ENCODE measurements at places on chromosomes 16 and 17.
A peak's percentile ranks its signal among the peaks of the same experiment; 100 is the strongest.

DNA sequence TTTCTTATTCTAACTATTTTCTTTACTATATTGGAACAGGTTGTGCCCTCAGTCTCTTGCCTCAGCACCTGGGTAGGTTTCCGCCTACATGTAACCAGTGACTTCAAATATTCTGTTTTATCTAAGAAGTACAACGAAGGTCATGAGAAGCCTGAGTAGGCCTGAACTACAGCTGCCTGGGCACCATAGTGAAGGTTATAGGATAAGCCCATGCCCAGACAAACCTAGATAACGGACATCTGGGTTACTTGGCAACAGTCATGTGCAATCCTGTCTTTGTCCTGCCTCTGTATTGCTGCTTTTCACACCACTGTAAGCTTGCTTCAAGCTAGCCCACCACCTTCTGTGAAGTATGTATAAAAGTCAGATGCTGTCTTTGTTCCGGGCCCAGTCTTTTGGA, 25.4 kb upstream of the ARL4D start:
- no peak for DNase-seq

GRCh38 chr17:17856386-17856785, 19.6 kb upstream of the SREBF1 start:
- DNase-seq: peak; percentile 27

GRCh38 chr17:4541328-4542002, 13.7 kb downstream of the MYBBP1A start:
- DNase-seq: no peak

GRCh38 chr17:83081684-83082201, 2.3 kb downstream of the METRNL start:
- no peak for DNase-seq

GRCh38 chr17:17675925-17676534, 5.2 kb upstream of the RAI1 start:
- peak; percentile 39 for DNase-seq

DNA sequence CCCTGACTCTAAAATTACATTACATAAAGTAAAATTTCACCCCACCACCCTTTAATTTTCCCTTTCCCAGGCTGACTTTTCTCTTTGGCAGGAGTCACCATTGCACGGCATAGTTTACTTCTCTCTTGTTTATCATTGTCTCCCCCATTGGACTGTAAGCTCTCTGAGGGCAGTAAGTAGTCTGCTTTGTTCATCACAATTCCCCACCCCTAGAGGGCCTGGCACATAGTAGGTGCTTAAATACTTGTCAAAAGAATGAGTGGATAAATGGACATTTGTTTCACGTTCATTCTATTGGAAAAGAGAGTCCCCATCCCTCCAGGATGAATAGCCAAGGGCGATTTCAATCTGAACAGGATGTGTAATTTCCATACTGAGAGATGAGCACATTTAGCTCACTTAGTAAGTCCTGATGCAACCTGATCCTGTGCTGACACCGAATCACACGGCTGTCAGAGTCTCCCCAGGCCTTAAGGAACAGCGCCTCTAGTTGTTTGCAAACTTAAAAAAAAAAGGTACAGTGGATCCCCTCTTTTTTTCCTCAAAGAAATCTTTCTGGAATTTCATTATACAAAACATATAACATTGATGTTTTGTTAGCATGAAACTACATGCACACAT, 54.0 kb downstream of the AKAP1 start:
- peak; percentile 64 for DNase-seq

DNA sequence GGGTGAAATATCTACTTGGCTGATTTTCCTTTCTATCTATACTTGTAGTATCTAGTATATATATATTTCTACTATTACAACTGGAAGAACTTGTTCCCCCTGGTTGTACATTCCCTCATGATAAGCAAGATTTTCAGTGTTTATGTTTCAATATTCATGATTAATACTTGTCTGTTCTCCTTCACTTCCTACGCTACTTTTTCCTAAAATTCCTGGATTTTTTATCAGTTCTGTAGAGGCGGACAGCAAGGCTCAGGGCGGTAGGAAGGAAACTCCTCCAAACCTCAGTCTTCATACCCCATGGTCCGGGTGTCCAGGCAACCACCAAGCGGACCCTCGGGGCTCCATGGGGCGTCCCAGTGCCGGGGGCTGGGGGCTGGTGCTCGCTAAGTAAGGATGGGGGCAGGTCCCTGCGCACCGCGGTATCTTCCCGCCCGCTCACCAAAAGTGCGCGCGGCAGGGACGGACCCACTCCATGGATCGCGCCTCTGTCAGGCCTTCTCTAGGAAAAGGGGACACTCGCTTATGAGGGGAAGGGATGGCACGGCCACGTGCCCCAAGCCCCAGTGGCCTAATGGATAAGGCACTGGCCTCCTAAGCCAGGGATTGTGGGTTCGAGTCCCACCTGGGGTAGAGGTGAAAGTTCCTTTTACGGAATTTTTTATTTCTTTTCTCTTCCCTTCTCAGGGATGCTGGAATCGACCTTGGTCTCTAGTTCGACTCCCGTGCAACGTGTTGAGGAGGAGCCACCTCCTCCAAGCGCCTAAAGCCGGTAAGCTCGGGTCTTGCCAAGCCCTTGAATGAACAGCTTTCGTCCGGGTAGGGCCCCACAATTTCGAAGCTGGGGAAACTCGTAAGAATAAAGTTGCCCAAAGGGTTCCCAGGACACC, 13.2 kb downstream of the ATP5PD start:
- DNase-seq: peak; percentile 91

- no peak for DNase-seq
These were observed 3.9 kb downstream of the DPEP2 start for GRCh38 chr16:67995423-67995822.

GRCh38 chr16:80564394-80564793, 23.6 kb downstream of the DYNLRB2 start:
- no peak for DNase-seq

DNA sequence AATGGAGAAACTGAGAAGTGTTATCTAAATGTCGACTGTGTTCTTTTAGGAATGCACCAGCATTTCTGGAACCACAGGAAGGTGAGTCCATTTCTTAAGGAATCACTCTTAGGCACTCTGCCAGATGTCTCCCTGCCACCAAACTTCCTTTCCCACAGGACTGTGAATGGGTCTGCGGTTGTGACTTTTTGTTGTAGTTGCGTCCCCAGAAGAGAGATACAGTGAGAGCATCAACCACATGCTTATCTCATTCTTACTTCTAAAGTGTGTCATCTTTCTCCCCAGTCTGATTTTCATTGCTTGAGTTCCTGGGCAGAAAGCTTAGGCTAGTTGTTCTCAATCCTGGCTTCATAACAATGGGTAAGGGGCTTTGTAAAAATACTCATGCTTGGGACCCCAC, 13.4 kb downstream of the ITPRIPL2 start:
- no peak for DNase-seq

DNA sequence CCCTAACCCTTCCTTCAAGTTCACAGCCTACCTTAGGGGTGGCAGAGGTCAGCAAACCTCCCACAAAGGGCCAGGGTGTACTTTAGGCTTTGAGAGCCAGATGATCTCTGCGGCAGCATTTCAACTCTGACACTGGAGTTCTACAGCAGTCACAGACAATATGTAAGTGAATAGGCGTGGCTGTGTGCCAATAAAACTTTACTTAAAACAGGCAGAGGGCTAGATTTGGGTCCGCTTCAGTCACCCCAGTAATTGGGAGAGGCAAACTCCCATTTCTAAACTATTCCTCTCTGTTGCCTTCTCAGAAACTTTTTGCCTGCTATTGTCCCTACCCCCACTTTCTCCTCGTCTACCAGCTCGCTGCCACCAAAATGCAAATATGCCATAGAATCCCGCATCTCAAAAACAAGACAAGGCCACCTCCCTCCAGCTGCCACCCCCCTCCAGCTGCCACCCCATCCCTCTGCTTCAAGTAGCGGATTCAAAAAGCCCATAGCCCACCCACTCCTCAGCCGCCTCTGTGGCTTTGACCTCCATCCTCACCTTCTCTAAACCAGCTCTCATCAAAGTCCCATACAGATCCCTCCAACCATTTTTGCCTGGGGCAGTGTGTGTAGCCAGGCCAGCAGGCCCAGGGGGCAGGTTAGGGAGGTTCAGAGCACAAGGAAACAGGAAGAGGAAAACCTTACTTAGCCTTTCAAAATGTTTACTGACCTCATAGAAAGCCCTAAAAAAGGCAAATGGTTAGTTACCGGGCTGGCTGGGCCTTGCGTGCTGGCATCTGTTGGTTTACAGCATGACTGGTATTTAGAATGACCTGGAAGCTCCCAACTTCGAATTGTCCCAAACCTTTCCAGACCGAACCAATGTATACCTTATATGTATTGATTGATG, 19.9 kb upstream of the DNAH17 start:
- no peak for DNase-seq

DNA sequence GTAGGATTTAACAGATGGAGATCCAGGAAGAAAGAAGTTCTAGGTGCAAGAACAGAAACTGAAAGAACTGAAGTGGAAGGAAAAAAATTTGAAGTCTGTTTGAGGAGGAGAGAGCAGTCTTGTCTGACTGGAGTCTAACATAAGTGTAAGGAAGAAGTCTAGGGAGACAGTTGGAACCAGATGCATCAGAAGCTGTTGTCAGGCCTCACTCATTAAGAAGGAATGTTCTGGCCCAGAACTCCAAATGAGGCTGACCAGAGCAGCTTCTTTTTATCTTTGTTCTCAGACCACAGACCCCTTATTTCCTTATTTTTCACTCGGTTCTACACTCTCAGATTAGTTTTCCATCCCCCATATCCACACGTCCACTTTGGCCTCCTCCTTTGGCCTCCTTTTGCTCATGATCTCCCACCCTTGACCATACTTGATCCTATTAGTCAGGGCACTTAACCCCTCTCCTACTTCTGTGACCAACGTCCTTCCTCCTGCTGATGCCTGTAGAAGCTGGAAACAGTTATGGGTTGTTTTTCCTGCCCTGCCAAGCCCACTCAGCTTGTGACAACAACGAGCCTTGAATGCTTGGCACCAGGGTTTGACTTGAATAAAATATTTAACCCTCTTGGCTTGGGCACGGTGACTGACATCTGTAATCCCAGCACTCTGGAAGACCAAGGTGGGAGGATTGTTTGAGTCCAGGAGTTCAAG, 7.0 kb upstream of the MYH2 start:
- no peak for DNase-seq

DNA sequence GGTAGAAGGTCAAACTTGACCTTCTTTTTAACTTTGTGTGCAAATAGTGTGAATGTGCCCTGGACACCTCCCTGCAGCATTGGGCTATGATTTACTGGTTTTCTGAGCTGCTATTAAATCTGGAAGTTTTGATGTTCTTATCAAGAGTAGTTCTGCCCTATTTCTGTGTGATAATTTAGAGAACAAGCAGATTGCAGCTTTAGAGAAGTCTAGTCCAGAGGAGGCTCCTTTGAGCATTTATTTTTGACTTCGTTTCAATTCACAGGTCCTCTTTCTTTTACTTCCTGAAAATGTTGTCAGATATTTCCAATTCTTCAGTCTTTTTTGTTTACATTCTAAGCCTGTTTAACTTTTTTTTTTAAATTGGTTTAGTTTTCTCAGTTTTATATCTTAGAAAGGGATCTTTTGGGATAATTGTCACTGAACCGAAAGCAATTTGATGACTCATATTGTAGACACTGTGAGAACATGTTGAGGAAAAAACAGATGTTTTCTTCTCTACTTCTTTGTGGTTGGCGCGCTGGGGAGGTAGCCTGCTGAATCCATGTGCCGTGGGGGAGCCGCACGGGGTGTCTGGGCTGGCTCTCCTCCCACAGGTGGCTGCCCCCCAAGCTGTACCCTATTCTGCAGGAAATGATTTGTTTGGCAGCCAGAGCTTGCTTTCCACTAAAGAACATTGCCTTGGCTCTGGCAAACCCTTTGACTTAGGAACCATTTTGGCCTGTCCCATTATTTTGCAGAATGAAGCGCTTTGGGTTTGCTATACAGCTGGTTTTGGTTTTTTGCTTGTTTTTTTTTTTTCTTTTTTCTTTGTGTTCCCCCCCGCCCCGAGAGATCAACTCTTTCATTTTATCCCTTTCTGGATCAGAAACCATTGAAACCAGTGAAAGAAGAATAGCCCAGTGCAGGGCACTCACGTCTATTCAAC, 53.4 kb downstream of the MFSD11 start:
- peak; percentile 70 for DNase-seq

- DNase-seq: no peak
These were observed 7.8 kb downstream of the TEX14 start for GRCh38 chr17:58684003-58684402.

DNA sequence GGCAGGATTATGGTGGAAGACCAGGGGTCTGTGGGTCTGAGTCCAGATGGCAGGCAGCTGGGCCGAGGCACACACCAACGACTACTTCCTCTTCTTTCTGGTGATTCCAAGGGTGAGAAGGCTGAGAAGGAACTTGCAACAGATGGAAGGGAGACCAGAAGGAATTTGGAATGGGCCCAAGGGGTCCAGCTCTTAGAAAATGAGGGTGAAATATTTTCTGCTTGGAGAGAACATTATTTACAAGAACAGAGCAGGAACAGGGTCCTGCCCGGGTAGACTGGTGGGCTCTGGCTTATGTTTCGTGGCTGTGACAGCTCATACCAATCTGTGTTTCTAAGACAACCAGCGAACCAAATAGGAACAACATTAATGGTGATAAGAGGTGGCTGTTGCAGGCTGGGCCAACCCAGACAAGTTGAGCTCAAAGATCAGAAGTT, 36.6 kb downstream of the CCDC42 start:
- no peak for DNase-seq

- DNase-seq: no peak
These were observed 17.7 kb upstream of the SLC12A3 start for GRCh38 chr16:56847173-56847910.

DNA sequence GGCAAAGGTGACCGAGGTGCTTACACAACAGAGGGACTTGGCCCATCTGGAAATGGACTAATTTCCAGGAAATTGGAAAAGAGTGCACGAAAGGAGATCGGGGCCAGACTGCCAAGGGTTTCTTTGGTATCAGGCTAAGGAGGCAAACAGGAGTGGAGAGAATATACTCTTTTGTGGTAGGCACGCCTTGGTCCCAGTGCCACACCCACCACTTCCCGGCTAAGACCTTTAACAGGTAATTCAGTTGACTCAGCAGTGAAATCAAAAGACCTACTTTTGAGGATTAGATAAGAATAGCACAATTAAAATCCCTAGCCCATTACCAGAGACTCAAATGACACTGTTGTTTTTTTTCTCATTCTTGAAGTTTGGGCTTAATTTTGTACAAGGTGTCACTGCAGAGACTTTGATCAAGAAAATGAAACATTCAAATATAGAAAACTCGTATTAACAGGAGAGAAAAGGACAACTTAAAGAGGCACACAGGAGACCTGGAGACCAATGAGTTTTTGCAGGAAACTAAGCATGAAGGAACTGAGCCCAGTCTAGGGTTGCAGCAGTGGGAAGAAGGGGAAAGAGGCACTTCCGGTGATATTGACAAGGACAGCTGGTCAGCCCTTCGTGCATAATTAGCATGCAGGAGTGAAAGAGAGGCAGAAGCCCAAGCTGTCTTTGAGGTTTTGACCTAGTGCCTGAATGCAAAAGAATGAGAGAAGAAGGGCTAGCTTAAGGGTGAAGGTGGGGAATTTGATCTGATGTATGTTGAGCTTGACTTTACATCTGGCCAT, 265.5 kb upstream of the CCL2 start:
- DNase-seq: no peak

- peak; percentile 10 for DNase-seq
These were observed 38.8 kb downstream of the TMC6 start for GRCh38 chr17:78089576-78090281.

Measured in choroid plexus epithelial cell (primary cell).